Fibroblast of lung (primary cell): ENCODE measurements at places on chromosomes 4 and X. TPM values are rescaled to one million over a fixed set of nuclear protein-coding genes. Genes with fewer than 3 reads are reported as not detected.

The DGKK gene
- not detected in 2 replicates for total RNA-seq

The PAGE4 gene
- not detected in 2 replicates for total RNA-seq

The ARX gene
- not detected in 2 replicates for total RNA-seq

The USP51 gene
- 1.3 TPM in 2 replicates for total RNA-seq

The SYTL5 gene
- total RNA-seq = under 0.01 and 1.5 TPM in 2 replicates

The TMPRSS11A gene
- not detected in 2 replicates for total RNA-seq

The BTC gene
- 3.1 and 7.8 TPM in 2 replicates for total RNA-seq

The SCARB2 gene
- total RNA-seq = 266 and 365 TPM in 2 replicates

The RGS12 gene
- total RNA-seq = 15.7 and 21.1 TPM in 2 replicates

The CSN2 gene
- not detected in 2 replicates for total RNA-seq

The NHSL2 gene
- 4.1 and 9.7 TPM in 2 replicates for total RNA-seq

The IL15 gene
- 5.9 and 14.9 TPM in 2 replicates for total RNA-seq

The TLR8 gene
- total RNA-seq = not detected in 2 replicates

The GLRA3 gene
- total RNA-seq = not detected in 2 replicates

The ADH1A gene
- 0.17 TPM in 1 of 2 replicates, not detected in the other for total RNA-seq

The CT45A10 gene
- not detected in 2 replicates for total RNA-seq

The P2RY10 gene
- total RNA-seq = not detected in 2 replicates

The DRD5 gene
- total RNA-seq = not detected in 2 replicates

The SFRP2 gene
- total RNA-seq = under 0.01 and 1.8 TPM in 2 replicates

The CSN1S1 gene
- not detected in 2 replicates for total RNA-seq

The UCP1 gene
- not detected in 2 replicates for total RNA-seq

The TSPAN7 gene
- total RNA-seq = not detected in 2 replicates

The INTS6L gene
- 4.1 and 5.1 TPM in 2 replicates for total RNA-seq

The DSPP gene
- not detected in 2 replicates for total RNA-seq

The BTK gene
- total RNA-seq = not detected in 2 replicates

The MAP3K15 gene
- total RNA-seq = under 0.01 TPM in 2 replicates

The NXF2 gene
- not detected in 2 replicates for total RNA-seq

The TLR7 gene
- total RNA-seq = not detected in 2 replicates

The FGFBP1 gene
- total RNA-seq = not detected in 2 replicates

The KLF8 gene
- total RNA-seq = 1.0 and 3.0 TPM in 2 replicates

The HSFX3 gene
- total RNA-seq = not detected in 2 replicates

The SPANXC gene
- not detected in 2 replicates for total RNA-seq

The TRAM1L1 gene
- 3.1 and 5.0 TPM in 2 replicates for total RNA-seq

The FGF13 gene
- 4.6 and 9.6 TPM in 2 replicates for total RNA-seq

The GYG2 gene
- total RNA-seq = 5.4 and 10.6 TPM in 2 replicates
